ENCODE measurements at places on chromosomes 2 and 18.

GRCh38 chr2:185507719-185508118 is 230.9 kb upstream of the FSIP2 start:
- no peak for DNase-seq

- peak; percentile 52 for DNase-seq
Measured at GRCh38 chr2:181394741-181395437, 62.3 kb upstream of the ITGA4 start.

DNA sequence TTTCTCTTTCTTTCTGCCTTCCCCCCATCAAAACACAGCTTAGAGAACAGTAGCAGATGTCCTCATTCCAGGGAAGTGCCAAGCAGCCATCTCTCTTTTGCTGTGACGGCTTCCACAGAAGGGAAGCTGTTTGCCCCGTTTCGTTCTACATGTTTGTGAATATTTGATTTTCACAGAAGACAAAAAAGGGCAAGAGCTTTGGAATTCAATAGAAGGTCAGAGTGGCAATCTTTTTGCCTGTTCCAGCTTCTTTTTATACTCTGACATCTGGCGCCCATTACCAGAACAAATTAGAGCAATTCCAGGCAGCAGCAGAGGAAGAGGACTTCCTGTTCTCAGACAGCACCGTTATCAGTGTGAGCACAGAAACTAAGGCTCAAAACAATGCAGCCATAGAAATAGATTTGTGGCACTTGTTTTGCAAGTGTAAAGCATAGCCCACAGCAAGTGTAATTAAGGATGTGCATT is 79.0 kb upstream of the CDH19 start:
- DNase-seq: no peak

- no peak for DNase-seq
Measured at GRCh38 chr2:239067196-239067865, 219.4 kb downstream of the TWIST2 start.

DNA sequence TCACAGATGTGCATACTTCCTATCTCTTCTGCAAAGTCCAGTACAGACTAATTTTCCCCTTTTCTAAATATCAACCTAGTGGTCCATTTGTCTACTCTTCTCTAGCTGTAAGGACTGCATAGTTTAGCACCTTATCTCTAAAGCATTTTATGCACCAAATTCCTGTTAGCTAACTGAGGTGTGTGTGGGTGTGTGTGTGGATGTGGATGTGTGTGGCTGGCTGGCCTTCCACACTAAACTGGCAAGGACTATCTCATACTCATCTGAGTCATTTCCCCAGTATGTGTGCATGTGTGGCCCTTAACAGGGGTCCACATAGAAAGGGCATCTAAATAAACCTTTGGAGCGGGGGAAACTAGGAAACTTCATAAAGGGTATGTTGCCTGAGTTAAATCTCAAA is 139.6 kb downstream of the TTC32 start:
- no peak for DNase-seq

- no peak for DNase-seq
Measured at GRCh38 chr2:217621391-217621801, 381.4 kb downstream of the TNS1 start.

GRCh38 chr2:71426721-71427120 is 26.6 kb upstream of the DYSF start:
- DNase-seq: no peak

- DNase-seq: peak; percentile 8
Measured at GRCh38 chr2:118103951-118104940, 16.0 kb downstream of the INSIG2 start.

DNA sequence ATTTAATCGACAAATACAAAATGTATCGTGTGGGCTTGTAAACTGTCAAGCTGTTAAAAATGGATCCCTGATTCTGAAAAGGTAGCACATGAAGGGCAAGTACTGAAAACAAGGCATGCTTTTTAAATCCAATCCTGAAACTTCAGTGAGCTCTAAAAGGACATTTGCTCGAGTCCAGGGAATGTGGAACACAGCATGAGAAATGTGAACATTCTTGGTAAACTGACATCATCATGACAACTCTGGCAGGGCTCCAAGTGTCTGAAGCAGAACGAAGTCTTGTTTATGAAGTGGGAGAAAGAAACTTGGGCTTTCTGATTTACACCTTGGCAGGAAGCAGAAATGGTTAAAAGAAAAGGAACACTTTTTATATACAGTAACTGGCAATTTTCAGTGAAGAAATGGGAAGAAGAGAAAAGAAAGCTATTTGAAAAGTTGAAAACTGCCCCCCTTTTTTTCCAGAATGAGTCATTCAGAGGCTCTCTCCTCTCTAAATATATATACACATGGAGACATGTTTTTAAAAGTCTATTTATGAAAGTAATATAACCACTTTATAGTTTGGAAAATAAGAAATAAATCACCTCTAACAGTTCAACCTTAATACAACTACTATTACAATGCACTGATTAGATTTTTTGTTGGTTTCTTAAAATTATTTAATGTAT is 120.8 kb downstream of the GAREM1 start:
- DNase-seq: no peak

DNA sequence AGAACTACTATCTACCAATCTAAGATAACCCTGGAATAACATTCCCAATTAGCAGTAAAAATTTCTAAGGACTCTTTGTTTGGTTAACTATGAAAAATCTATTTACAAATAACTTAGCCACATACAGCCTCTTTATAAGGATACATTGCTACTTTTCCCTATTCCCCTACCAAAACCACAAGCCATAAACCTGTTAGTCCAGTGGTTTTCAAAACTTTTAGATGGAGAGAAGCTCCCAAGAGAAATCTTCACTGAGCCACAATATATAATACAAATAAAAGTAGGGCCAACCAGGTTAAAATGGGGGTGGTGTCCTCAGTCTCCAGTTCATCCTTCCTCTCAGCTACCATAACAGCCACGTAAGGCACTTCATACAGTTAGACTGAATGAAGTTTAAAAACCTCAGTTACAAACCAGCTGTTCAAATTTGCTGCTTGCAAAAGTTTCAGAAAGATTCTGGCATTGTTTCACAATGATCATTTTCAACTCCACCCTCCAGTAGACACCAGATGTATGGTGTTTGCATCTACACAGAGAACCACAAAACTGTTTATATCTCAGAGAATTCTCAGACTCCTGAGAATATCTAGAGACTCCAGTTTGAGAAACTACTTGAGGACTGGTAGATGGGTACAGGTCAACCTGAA is 26.0 kb downstream of the SOS1 start:
- DNase-seq: no peak

DNA sequence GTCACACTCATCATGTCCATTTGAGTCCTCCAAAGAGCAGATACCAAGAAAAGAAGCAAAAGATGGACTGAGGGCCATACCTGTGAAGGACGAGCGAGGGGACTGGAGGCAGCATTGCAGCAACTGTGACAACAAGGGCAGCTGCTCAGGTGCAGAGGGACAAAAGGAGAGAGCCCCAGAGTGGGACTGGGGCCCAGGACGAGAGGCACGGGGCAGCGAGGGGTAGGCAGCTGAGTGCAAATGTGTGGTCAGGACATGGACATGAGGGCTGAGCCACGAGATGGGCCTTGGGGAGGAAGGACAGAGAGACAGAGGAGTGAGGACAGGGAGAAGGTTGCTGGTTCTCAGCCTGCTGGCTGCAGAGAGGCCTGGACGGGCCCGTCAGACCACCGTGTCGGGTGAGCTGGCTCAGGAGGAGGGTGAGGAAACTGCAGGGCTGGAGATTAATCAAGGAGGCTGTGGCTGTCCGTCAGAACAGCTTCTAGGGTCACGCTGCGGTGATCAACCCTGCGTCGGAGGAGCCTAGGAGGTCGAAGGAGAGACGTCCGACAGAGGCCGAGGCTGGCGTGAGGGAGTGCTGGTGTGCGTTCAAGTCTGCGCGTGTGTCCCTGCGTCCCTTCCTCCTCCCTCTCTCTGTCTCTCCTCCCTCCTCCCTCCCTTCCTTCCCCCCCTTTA is 206.8 kb upstream of the HDAC4 start:
- DNase-seq: no peak

GRCh38 chr2:133138693-133139092 is 429.6 kb downstream of the NCKAP5 start:
- DNase-seq: no peak

DNA sequence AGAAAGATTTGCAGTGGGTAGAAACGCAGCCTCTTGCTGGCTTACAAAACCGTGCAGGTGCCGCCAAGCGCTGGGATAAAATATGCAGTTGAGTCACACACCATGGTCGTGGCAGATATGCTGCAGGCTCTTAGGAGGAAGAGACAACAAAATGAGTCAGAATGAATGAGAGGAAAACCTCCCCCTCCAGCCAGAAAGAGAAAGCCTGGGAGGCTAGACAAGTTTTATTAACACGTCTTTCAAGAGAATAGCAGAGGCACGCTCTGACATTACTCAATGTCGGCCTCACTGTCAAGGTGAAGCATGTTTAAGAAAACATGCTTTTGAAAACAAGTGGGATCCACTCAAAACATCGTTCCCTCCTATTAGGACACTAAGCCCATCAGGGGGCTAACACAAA is 37.1 kb upstream of the ZCCHC2 start:
- DNase-seq: no peak

- peak; percentile 69 for DNase-seq
Measured at GRCh38 chr2:70995426-70995729, 705 bp upstream of the TEX261 start.

DNA sequence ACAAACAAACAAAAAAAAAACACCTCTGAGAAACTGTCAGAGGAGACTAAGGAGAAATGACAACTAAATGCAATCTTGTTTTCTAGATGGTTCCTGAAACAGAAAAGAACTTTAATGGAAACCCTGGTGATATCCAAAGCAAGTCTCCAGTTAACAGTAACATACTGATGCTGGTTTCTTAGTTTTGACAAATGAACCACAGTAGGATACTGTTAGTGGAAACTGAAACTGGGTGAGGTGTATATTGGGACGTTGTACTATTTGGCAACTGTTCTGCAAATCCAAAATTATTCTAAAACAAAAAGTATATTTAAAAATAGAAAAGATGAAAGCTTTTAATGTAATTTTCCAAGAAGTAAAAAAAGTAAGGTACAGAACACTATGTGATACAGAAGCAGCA is 11.4 kb downstream of the SESTD1 start:
- DNase-seq: peak; percentile 16

GRCh38 chr2:198774576-198774975 is 683.2 kb downstream of the SATB2 start:
- no peak for DNase-seq

GRCh38 chr18:21669736-21670285 is 34.8 kb downstream of the ABHD3 start:
- DNase-seq: no peak

GRCh38 chr18:59814891-59815290 is 84.9 kb upstream of the PMAIP1 start:
- DNase-seq: no peak

DNA sequence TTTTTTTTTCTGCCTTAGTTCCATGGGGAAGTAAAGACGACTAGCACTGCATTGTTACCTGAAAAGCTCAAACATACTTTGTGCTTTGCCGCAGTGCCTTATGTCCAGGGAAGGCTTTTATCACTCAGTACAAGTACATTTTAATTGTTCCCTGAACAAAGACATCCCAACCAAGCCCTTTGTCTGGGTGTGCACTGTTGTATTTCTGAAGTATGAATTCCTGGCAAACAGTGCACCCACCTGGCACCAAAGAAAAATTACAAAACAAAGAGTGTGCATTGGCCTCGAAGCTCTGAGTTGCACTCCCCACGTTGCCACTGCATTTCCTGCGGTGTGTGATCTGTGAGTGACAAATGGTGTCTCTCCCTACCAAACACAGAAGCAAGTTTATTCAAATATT is 858.5 kb upstream of the PIK3C3 start:
- no peak for DNase-seq

- DNase-seq: no peak
Measured at GRCh38 chr2:148530350-148530749, 114.2 kb upstream of the EPC2 start.

DNA sequence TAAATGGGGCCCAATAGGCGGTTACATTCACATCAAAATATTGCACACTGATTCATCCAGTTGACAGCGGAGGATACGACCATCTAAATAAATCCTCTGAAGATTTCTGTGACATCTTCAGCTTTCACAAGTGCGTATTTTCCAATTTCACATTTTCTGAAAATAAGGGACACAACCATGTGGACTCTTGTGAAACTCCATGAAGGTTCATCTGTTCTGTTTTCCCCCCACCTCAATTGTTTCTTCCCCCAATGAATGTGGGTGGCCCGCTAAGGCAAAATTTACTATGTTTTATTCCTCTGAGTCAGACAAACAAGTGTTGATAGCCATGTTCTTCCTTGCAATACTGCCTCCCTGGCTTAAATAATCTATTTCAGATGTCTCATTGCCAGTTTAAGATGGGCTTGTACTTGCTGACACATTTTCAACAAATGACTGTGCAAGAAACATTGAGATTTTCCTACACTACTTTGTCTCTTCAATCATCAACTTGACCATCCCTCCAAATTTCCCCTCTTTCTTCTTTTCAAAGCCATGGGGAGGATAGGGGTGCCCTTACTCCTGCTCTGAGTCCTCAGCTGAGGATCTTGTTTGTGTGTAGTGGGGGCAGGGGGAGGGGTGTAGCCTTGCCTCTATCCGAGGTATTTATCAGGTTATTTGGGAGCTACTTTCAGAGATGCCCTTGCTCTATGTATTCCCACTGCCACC is 78.2 kb downstream of the BCL11A start:
- no peak for DNase-seq

DNA sequence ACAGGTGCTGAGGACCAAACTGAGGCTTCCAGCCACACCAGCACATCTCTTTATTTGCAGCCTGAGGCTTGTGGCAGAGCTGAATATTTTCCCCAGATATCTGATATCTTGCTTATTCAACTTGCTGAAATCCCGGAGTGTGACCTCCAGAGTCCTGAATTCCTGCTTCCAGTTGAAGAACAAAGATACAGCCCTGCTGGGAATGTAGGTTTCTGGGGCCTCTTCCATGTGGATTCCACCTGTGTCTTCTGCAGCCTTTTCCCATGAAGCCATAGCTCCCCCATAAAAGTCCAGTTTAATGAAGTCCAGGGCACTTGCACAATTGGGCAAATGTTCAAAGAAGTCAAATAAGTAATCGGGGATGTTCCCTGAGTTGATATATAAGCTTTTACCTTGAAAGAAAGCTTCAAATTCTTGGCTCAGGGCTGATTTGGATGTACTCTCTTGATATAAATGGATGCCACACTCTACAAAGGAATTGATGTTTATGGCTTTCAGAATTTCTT is 14.9 kb downstream of the NLRC4 start:
- DNase-seq: no peak

DNA sequence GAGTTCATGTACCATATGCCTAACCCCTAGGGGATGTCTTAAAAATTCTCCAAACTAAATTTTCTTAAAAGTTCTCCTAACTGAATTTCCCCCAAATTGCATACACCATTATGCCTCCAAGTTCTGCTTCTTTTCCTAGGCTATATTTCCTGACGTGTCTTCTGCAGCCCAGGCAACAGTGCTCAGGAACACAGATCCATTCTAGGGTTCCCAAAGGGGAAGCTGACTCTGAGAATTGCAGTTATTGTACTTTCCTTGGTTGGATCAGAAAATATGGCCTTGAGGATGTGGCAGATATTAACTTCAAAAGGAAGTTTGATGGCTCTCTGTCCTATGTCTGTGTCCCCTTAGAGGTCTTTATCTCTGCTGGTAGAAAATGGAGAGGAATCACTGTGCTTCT is 124.3 kb downstream of the TMEM17 start:
- DNase-seq: no peak
